ENCODE measurements at places on chromosomes 4 and X.
A peak's percentile ranks its signal among the peaks of the same experiment; 100 is the strongest.

DNA sequence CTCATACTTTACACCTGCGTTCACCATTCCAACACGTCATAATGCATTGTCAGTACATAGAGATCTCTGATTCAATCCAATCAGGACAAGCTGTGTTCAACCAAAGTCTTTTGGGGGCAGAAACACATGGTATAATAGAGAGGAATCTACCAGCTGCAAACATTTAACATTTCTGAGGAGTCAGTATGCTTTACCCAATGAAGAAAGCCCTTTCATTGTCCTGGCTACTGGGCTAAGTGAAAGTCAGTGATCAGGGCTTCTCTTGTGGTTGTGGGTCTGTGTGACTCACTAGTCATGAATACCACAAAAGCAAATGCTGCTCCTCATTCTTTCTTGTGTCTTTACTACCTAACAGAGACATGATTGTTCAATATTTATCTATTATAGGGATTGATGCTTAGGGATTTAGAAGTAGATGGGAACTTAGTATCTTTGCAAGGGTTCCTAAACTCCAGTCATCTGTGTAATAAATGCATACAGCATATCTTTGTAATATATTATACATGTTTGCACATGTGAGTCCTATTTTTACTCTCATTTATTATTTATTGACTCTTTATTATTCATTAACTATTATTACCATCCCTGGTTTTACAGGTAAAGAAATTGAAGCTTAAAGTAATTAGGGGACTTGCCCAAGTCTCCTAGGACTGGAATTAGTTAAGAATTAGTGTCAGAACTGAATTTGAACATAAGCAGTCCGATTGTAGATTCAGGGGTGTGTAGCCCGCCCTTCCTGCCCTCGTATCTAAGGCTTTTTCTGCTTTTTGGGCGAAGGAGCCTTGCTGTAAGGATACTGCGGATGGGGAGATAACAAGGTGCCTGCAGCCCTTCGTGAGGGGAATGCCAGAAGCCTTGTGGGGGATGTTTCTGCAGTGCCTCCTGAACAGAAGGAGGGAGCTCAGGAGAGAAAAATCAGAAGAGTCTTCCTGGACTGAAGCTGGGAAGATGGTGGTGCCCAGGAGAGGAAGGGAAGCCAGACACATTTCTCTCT lies 353.1 kb upstream of the BOD1L1 start:
- no peak for DNase-seq

DNA sequence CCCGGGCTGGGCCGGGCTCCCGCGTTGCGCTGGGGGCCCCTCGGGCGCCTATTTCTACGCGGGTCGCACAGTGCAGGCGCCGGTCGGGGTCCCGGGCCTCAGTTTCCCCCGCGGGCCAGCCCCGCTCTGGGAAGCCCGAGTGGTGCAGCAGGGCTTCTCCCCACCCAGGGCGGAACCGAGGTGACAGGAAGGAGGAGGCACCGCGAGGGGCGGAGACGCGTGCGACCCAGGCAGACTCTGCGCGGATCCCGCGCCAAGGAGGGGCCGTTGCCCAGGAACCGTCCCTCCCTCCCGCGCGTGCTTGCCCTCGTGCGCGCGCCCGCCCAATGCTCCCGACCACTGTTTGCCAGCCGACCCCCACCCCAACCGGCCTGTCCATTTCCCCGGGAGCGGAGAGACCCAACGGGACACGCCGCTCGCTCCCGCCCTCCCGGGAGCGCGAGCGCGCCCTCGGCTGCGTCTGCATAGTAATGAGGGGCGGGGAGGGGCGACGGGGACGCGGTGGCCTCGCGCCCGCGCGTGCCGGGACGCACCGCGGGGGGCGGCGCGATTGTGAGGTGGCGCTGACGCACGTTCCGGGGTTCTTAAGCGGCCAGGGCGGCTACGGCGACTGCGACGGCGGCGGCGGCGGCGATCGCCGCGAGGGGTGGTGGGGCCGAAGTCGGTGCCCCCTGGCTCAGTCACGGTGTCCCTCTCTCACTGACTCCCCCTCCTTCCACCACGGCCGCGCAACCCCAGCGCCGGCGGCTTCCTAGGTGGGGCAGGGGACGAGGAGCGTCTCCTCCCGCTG lies at the start of gene CPEB2:
Gene CPEB2, plus strand, starts transcription at position 613 of the 790 bp plus-strand sequence. CDS start 193 bp downstream, outside the sequence.
- DNase-seq, result peak; percentile 89

- no peak for DNase-seq
Measured at GRCh38 chrX:110218591-110218990, 99.3 kb downstream of the AMMECR1 start.

DNA sequence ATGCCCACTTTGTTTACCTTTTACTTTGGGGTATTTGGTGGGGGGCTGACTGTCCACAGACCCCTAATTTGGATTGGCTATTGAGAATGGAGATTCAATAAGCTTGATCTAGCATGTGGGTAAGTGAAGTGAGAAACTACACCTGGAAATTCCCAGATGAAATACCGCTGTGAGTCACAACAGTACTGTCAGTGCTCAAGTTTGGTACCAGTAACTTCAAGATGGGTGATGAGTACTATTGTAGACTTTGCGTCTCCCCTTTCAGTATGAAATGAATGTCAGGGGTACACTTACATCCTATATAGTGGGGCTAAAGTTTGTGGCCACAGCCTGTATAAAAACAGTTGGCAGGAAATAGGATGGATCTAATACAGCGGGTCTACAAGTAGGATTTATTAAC lies 33.3 kb downstream of the HMGN5 start:
- no peak for DNase-seq

DNA sequence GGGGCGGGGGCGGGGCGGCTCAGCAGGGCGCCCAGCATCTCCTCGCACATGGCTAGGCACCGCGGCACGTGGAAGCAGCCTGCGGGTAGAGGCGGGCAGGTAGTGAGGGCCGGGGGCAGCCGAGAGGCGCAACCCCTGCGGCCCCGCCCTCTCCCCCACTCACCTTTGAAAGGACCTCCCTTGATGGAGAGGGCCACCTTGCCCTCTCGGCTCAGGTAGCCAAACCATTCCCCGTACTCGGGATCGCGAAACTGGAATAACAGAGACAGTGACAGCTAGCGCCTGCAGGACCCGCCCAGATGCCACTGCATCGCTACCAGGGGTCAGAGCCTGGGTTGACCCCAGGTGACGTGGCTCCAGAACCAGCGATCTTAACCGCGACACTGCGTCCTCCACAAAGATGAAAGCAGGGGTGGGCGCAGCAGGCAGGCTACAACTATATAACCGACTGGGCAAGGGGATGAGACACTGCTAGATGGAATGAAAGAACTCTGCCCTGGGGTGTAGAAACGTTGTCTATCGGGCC lies 552 bp upstream of the NAA10 start:
- DNase-seq, result no peak

DNA sequence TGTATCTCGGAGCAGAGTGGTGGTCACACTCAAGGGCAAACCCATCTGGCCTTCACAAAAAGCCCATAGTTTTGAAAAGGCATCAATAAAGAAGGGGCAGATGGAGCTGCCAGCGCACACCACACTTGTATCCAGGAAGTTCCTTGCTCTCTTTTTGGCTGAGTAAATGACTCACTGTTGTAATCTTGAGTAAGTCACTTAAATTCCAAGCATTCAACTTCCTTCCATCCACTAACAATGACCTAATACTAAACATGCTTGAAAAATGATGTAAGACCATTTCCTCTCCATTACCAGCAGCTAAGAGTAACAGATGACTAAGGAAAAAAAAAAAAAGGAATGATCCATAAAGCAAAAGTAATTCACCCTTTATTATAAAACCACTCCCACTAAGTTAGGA lies 32.4 kb upstream of the MYOZ2 start:
- no peak for DNase-seq

- DNase-seq, result no peak
Measured at GRCh38 chrX:1430451-1430850, 22.3 kb downstream of the ASMTL start.
